Neural crest cell (in vitro differentiated cells): ENCODE measurements at places on chromosomes 4 and X. TPM values are rescaled to one million over a fixed set of nuclear protein-coding genes. Genes with fewer than 3 reads are reported as not detected.

DNA sequence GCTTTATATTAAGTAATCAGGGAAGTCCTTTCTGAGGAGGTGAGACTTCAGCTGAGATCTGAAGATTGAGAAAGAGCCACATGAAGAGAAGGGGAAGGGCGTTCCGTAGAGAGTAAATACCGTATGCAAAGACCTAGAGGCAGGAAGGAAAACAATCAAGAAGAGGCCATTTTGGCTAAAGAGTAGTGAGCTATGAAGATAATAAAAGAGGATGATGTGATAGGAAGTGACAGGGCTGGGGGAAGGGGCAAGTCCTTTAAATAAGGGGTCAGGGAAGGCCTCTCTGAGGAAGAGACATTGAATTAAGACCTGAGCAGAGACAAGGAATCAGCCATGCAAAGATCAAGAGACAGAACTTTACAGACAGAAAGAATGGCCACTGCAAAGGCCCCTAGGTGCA, 86.2 kb downstream of the ZIC3 start:
- DNase-seq = no peak

DNA sequence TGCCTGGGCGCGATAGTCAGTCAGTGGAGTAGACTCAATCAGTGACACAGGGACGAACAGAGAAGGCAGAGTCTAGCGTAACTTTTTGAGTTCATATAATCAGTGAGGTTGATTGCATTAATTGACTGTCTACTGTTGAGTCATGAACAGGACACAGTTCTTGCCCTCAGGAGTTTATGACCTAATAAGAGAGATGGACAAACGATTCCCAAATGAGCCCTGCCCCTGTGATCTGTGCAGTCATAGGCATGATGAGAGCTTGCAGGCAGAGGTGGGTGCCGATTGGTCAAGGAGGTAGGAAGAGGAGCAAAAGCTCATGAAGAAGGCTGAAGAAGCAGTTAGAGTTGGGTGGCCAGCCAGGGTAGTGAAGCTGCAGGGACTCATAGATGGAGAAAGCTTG, 57.1 kb downstream of the ADD1 start:
- DNase-seq = no peak

DNA sequence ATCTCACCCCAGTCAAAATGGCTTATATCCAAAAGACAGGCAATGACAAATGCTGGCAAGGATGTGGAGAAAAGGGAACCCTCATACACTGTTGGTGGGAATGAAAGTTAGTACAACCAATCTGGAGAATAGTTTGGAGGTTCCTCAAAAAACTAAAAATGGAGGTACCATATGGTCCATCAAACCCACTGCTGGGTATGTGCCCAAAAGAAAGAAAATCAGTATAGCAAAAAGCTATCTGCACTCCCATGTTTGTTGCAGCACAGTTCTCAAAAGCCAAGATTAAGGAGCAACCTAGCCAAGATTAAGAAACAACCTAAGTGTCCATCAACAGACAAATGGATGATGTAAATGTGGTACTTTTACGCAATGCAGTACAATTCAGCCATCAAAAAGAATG, 70.7 kb downstream of the DCAF12L1 start:
- DNase-seq = no peak

- no peak for DNase-seq
These were observed 242.7 kb downstream of the BCOR start for GRCh38 chrX:39854772-39855747.

- DNase-seq = no peak
These were observed 38.6 kb downstream of the HTRA3 start for GRCh38 chr4:8308144-8308543.

- no peak for DNase-seq
These were observed 79.8 kb downstream of the SPANXN3 start for GRCh38 chrX:143437439-143437838.

DNA sequence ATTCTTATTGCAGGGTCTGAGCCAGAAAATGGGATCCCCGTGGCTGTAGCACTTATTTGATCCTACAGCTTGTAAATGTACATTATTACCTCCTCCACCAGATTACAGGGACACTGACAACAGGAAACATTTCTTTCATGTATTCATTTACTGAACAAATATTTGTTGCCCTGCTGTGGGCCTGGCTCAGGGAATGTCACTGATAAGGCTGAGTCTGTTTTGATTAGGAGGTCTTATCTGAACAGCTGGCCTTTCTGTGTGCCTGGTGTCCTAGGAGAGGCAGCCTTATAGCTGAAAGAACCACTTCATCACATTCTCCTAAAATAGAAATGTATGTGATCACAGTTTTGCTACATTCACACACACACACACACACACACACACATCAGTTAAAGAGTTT, 45.5 kb upstream of the PROM1 start:
- no peak for DNase-seq

DNA sequence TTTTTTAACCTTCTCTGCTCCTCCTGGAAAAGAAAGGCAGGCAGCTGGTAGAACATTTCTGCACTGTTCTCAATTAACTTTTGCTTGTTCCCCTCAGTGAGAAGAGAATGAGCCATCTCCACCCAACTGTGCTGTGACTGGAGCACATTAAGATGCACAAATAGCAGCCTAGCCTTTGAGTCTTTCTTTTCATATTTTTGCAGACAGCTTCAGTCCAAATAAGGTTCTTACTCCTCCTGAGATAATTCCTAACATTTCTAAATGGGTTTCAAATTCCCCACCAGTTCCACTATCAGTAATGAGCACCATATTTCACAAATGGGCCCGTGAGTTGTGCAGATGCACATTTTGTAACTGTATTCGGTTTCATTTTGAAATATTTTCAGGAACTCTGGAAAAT, 118.6 kb downstream of the SPCS3 start:
- DNase-seq = no peak

DNA sequence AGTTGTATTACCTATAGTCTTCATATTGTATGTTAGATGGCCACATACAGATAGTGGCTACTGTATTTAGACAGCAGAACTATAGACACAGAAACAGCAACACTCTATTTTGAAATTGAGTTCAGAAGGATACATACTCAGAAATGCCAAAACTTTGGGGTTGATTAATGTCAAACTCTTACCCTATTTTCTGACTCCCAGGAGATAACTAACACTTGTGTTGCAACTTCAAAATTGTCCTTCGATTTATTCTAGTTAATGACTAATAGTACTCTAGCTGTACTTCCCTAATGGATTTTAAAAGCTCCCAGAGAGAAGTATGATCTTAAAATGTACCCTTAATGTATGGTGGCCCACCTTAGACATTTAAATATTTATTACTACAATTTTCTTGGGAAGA, 229.9 kb upstream of the UGT8 start:
- DNase-seq = no peak

GRCh38 chr4:10524196-10524833, 67.1 kb upstream of the ZNF518B start:
- DNase-seq = no peak

DNA sequence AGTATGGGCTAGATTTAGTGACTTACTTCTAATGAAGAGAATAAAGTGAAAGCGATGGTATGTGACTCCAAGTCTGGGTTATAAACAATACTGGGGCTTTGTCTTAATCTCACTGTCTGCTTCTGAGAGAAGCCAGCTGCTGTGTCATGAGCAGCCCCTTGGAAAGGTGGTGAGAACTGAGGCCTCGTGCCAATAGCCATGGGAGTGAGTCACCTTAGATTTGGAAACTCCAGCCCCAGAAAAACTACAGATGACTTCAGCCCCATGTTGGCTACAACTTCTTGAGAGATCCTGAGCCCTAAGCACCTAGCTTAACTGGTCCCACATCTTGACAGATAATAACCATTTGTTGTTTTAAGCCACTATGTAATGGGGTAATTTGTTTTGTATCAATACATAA, 77.6 kb downstream of the CWH43 start:
- DNase-seq = no peak

- no peak for DNase-seq
These were observed 95.5 kb downstream of the CASK start for GRCh38 chrX:41827886-41828285.

GRCh38 chr4:55038176-55038890, 87.1 kb downstream of the KDR start:
- no peak for DNase-seq

GRCh38 chr4:88702782-88703181, 5.2 kb upstream of the NAP1L5 start:
- no peak for DNase-seq

The MAPK10 gene
- 56.9 and 62.2 TPM in 2 replicates for total RNA-seq

The PAGE5 gene
- total RNA-seq = not detected in 2 replicates

The NXT2 gene
- 13.9 and 15.0 TPM in 2 replicates for total RNA-seq

The SYTL4 gene
- 3.8 and 4.5 TPM in 2 replicates for total RNA-seq

The CTAG1A gene
- total RNA-seq = not detected in 2 replicates
